Right cardiac atrium (tissue), 5 donors: ENCODE measurements at places on chromosomes 3 and 15. TPM values are rescaled to one million over a fixed set of nuclear protein-coding genes. Genes with fewer than 3 reads are reported as not detected.

Gene MKRN3
- polyA plus RNA-seq, result 0.23 TPM

DNA sequence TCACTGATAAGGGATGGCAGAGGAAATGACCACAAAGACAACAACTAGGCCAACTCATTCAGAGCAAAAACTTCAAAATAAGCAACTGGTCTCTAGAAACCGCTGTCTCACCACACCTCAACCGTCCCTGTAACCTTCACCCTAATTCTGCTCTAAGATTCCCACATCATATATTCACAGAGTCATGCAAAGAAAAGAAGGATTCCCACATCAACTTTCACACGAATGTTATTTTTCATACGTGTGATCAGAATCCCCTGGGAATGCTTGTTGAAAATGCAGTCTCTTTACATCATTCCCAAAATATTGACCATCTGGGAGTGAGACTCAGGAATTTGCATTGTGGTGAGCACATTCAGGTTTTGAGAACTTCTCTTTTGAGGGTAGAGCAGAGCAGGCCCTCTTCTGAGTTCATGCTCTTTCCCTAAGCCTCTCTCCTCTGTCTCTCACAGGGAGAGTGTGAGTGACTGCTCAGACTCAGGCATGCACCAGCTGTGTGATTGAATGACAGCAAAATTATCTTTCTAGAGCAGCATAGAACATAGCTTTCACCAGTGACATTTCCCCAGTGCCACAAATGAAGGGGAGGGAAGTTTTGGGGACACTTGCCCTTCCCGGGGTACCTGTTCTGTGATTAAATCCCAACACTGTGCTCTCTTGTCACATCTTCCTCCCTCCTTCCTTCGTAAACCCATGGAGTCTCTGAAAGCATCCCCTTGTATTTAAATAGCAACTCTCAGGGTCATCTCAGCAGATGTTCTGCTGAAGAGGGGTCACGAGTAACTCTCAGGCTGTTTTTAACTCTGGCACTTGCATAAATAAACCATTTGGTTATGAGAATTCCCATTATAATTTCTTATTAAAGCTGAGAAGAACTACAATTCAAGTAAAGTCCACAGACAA lies 170.9 kb downstream of the PLCL2 start:
- no peak for DNase-seq

DNA sequence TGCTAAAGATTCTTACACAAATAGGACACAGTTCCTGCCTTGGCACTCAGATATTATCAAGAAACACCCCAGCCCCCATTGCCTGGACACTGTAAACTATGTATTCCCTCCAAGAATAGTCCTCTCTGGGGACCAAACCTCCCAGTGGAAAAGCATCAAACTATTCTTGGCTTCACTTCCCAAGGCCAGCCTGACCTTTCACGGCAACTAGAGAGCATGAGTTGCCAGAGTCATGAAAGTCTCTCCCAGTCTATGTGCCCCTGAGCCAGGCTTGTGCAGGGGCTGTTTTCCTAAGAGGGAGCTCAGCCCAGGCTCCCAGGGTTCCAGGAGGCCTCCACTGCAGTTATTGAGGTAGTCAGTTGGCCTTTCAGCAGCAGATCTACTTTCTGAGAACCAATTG lies 251.9 kb upstream of the TGFBR2 start:
- peak; percentile 53 for DNase-seq

GRCh38 chr3:58366699-58367098 lies 34.0 kb downstream of the PXK start:
- DNase-seq, result no peak

DNA sequence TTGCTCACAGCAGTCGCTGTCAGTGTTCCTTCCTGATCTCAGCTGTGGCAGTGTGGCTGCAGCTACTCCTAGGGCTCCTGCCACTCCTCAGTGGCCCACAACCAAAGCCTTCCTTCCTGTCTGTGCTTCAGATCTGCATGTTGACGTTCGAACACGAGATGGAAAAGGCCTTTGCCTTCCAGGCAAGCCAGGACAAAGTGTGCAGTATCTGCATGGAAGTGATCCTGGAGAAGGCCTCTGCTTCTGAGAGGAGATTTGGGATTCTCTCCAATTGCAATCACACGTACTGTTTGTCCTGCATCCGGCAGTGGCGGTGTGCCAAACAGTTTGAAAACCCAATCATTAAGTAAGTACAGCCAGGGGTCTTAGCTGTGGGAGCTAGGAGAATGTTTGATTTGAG lies 17.8 kb downstream of the MKRN2 start:
- DNase-seq, result peak; percentile 57

DNA sequence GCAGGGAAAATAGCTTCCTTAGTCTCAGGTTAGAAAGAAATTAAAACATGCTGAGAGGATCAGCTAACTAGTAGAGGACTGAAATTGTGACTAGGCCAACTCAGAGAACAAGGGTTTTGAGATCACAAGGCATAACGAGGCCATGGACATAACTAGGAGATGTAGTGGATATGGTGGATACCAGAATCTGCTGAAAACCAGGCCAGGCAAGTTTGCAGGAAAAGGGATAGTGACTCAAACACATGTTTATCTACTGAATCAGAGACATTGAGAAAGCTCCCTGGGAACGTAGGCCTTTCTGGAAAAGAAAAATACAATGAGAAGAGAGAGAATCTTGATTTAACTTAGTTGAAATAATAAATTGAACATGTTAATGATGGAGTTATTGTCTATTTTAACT lies 326.5 kb upstream of the GBE1 start:
- DNase-seq, result no peak

GRCh38 chr3:132756108-132756650 lies 34.0 kb upstream of the NPHP3 start:
- DNase-seq, result no peak
